Psoas muscle (tissue), 8 donors: ENCODE measurements at places on chromosomes 7 and 10. TPM values are rescaled to one million over a fixed set of nuclear protein-coding genes. Genes with fewer than 3 reads are reported as not detected.

The HPSE2 gene
- 0.17 TPM for total RNA-seq

The SPRN gene
- total RNA-seq, result not detected

The STEAP1B gene
- 0.91 TPM for total RNA-seq

The FAM13C gene
- total RNA-seq, result 13.1 TPM
